ENCODE measurements at places on chromosomes 5 and 9.

- no peak for DNase-seq
Measured at GRCh38 chr9:96253059-96253696, 48.8 kb downstream of the HSD17B3 start.

DNA sequence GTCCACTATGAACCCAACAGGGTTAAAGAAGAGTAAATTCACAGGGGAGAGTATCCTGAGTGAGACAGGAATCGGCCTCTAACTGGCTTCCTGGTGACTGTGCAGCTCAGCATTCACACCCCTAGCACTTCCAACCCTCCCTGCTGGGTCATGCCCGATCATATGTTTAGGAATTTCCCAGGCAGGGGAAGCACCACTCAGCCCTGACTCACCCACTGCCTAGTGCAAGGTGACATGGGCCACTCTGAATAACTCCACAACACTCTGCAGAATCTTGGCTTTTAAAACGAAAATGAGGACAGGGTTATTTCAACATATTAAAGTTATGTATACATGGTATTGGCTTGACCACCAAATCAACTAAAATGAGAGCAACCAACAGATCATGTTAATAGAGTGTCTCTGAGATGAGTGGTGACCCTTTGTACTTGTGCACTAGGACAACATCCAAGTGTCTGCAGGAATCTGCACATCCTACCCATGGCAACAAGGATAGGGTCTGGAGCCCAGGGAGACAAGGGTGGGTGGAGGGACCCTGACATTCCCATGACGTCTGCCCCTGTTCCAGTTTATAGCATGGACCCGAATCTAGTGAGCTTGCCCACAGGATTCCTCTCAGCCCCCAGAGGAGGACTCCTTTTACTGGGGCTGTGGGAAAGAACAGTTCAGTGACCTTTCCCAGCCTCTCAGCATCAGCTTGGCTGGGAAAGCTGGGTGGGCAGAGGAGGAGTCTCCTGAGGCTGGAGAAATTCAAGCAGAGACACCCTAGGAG, 485.8 kb downstream of the SEMA5A start:
- no peak for DNase-seq

- DNase-seq: no peak
Measured at GRCh38 chr5:130222573-130222972, 318.3 kb downstream of the CHSY3 start.

- DNase-seq: no peak
Measured at GRCh38 chr5:138778234-138778633, 25.0 kb downstream of the CTNNA1 start.

- no peak for DNase-seq
Measured at GRCh38 chr5:43256261-43256966, 56.8 kb downstream of the HMGCS1 start.

DNA sequence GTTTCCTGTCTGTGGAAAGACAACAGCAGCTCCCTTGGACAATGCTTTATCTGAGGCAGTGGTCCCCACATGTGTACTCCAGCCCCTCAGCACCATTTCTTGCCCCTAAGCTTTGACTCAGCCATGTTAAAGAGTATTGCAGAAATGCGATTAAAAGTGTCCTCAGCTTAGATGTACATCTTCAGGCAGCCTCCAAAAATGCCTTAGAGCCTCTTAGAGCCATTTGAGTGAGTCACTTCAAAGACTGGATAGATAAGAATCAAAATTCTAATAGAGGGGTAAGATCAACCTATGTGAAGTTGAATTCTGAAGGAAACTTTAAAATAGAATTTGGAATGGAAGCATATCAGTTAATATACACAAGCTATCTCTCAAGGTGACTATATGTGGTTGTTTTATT, 296.3 kb downstream of the ADAMTS6 start:
- no peak for DNase-seq

GRCh38 chr9:126347093-126347492, 20.5 kb downstream of the MVB12B start:
- no peak for DNase-seq

DNA sequence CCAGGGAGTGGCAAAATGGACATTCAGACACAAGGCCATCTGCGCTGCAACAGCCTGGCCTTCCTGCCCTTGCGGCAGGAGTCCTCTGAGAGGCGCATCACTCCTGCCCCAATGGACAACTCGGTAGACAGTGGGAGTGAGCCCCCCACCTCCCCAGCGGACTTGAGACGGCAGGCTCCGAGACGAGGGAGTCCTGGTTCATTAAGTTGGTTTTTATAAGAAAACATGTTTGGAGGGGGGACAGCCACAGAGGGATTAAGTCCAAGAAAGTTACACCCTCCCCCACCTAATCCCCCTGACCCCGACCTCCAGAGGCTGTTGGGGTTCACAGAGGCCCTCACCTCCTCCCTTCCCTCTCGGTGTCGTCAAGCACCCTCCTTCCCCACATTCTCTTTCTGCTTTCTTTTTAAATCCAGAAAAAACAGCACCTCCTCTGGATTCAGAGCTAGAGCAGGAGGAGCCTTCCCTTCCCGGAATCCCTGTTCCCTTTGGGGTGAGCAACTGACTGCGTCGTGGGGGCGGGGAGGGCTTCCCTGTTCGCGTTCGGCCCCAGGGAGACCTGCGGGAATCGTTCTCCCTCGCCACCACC, 1.8 kb upstream of the EGR1 start:
- no peak for DNase-seq

DNA sequence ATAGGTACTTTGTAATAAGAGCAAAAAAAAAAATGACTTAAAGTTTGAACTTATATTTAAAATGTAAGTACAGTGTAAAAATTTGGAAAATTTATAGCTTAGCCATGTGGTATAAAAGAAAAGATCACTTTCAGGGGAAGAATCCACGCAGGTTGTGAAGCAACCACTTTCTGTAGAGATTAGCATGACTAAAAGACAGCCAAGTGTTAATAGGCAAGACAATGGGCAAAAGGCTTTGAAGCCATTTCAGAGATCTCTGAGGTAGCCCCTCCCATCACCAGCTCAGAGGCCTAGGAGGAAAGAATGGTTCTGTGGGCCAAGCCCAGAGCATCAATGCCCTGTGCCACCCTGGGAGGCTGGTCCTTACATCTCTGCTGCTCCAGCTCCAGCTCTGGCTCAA, 346.3 kb upstream of the CHD1 start:
- no peak for DNase-seq

DNA sequence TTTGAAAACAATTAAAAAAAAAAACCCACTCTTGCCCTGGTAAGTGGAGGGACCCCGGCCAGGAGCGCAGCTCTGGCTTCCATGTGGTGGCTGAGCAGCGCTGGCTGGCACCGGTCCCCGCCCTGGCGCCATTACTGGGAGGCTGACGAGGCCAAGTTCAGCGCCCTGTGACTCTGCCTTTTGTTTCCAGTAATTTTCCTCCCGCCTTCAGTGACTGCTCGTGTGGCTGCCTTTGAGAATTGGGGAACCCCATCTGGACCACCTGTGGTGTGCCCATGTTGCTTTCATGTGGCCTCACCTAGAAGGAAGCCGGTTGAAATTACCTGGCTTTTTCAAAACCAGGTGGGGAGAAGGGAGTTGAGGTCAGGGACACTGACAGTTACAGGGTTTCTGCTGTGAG, 136.1 kb downstream of the GAPVD1 start:
- no peak for DNase-seq

DNA sequence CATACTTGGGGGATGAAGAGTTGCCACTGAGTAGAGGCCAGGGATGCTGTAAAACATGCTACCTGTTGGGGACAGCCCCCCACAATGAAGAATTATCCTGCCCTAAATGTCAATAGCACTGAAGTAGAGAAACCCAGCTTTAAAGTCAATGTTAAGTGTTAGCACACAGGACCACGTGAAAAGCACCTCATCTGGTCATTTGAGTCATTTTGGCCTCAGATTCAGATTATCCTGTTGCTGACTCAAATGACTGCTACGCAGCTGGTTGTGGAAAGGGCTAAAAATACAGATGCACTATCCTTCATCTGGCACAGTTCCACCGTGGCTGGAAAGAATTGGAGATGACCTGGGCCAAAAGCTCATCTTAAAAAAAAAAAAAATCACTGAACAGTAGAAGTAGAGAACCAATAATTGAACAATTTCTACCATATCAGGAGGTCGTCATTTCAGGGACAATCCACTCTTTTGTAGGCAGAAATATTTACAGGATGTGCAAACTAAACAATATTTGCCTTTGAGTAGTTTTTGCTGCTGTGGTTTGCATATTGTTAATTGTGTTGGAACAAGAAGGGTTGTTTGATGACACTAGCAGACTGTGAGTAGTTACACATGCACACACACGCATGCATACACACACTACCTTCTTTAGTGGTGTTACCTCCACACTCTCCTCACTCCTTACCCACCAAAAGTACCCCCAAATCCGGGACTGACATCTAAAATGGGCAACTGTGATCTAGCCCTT, 195.3 kb upstream of the KLF9 start:
- DNase-seq: no peak

DNA sequence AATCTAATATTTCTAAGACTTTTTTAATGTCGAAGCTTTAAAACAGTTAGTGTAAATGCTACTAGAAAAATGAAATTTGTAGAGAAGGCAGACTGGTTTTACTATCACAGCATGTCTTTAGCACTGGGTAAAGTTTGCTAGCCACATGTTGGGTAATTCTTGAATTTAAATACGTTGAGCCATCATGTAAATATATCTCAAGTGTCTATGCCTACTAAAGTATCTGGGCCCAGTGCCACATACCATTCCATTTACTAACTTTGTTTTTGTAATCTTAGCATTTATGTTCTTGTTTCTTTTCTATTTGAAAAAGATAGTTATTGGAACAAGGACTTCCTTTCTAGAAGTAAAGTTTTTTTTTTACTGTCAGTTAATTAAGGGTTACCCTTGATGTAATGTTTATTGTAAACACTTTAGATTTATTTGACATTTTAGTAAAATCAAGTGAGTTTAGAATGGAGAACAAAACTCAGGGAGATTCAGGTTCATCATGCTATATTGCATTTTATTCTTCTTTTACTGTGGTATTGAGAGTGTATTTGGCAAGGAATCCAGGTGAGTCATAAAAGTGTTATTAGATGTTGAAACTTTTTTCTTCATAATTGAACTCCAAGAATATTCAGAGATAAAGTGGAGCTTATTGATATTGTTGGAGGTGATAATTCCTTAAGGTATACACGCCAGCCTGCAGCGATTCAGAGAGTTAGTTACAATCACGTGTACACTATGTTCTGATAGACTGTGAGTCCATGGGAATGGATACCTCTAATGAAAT, 182.4 kb downstream of the CCDC171 start:
- no peak for DNase-seq

DNA sequence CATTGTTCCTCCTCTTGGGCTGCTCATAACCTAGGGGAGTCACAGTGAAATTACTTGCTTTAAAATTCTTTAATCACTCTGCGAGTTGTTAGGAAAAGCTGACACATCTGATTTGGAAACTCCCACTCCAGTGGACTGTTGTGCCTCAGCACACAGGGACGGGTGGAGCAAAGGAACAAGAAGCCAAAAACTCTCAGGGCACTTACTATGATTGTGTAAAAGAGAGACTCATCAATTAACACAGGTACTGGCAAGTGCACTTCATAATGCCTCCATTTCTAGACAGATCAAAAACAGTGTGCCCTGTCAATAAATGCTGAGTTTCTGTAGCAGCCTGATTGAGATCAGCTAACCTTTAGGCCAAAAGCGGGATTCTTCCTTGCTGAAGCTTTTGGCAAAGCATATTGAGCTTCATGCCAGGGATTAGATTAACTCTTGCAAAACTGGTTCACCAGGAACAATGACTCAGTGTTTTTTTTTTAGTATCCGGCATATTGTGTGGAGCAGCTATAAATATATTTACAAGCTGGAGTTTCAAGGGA, 55.9 kb downstream of the TMC1 start:
- no peak for DNase-seq

DNA sequence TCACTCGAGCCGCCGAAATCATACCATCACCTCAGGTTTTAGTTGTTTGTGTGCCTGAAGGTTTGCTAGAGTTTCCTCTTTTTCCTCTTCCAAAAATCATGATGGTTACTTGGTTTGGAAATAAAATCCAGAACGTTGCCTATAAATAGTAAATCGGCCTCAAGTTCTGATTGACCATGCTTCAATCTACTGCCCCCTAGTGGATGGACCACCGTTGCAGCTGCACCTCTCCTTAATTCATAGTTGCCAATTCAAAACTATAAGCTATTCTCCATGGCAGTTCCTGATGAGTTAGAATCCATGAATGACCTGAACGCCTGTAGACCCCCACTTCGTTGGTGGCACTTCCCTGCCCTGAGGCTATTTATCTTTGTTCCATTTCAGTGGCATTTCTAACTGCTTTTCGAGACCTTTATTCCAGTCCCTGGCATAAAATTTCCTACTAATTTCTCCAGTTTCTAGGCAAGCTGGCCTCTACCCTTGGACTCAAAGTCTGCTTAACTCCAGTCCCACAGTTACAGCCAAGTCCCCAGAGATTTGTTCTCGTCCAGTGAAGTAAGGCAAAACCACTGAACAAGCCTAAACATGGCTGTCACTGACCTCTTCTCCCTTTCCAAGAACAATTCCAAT, 422.6 kb downstream of the EFNA5 start:
- DNase-seq: peak; percentile 1

DNA sequence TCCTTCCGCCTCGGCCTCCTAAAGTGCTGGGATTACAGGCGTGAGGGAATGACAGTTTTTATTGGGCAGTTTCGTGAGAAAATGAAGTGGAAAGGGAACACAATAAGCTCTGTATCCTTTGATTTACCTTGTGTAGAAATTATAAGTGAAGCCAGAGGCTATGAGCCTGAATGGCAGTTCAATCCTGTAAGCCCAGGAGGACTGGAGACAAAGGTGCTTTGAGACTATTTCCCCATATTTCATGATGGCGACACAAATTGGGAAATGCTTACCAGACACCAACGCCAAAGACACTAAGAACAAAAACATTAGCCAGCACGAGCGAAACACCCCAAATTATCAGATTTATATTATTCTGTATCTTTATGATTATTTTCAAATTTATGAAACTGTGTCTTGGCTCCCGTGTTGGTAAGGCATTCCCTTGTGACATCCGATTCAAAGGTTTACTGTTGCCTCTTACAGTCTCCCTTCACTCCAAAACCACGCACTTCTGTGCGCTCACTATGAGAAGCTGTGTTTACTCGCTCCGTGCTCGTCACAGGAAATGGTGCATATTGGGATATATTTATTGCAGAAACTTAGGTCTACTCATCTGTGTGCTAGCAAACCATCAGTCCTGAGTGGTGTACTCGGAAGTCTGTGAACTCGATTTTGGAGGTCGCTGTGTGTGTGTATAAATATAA, 73.9 kb downstream of the SH3PXD2B start:
- no peak for DNase-seq

DNA sequence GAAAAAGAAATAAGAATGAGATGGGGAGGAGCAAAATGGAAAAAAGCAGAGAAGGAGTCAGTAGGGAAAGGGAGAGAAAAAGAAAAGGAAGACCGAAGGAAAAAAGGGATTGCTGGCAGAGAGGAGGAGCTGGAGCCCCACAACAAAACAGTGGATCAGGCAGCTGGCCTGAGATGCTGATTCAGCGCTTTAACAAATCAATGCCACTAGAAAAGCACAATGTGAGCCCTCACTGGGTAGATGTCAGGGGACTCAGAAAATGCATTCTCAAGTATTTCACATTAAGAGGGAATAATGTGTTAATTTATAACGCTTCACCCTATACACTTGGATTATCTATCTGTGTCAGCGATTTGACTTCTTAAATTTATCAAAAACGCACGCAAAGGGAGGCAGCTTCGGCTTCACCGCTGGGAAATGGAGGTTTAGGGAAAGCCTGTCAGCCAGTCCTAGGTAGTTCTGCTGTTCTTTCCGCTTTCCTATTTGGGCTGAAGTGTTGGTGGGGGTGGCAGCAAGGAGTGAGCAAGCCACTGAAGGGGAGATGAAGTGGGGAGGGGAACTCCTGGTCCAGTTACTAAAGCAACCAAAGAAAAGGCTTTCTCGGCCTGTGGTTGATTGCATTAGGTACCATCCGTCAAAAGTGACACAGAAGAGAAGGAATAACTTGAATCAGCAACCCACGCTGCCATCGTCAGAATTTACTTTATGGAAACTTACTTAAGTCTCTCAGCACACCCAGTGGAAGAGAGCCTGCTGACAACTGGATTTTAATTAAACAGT, 161.6 kb downstream of the BNC2 start:
- no peak for DNase-seq
